Type B pancreatic cell (in vitro differentiated cells): ENCODE measurements at places on chromosomes 7 and 10. TPM values are rescaled to one million over a fixed set of nuclear protein-coding genes. Genes with fewer than 3 reads are reported as not detected.

DNA sequence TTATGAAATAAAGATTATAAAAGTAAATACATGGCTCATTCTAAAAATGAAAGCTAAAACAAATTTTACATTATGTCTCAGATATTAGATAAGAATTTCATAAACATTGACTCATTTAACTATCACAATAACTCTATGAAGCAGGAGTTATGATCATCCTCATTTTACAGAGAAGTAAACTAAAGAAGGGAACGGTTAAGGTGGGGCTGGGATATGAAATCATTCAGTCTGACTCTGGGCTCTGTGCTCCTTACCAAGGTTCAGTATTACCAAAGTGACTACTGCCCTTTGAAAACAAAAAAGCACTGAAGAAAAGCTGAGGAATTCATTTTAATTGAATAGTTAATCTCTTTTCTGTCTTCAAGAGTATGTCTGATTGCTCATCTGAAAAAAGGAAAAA is 22.1 kb upstream of the CUBN start:
- peaks cover 18% of the 10 kb centered on the region for H3K36me3 ChIP-seq
- H3K27me3 ChIP-seq, result no peaks in the 10 kb centered on the region
- no peak overlapping the region for H3K27ac ChIP-seq
- H3K4me1 ChIP-seq, result peaks cover 14% of the 10 kb centered on the region
- no peak overlapping the region for H3K4me3 ChIP-seq
- DNase-seq, result no peak

DNA sequence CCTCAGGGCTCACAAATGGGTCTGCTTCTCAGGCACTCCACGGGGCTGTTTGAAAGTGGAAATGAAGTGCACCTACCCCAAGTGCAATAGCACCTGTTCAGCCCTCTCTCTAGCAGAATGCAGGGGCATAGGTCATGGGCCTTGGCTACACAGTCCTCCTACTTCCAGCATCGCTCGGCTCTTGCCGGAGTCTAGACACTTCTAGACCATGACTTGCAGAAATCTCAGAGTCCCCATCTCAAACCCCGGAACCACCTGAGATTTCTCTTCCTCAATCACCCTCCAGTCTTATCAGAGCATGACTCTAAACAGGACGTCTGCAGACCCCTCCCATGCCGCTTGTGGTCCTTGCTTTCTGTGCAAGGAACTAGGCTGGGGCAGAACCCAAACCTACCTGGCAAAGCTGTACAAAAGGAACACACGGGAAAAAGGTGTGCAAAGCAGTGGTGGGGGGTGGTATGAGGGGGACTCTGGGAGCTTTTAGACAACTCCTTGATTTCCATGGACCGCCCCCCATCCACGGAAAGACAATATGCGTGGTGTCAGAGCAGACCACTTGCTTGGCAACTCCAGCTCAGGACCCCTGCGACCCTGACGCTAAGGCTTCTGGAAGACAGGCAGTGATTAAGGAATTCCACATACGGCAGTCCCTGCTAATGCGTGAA is 13.8 kb downstream of the TMEM273 start:
- no peak overlapping the region for H3K27ac ChIP-seq
- H3K4me3 ChIP-seq, result no peak overlapping the region
- H3K36me3 ChIP-seq, result no peaks in the 10 kb centered on the region

GRCh38 chr10:24929904-24930303 is 22.5 kb downstream of the PRTFDC1 start:
- no peaks in the 10 kb centered on the region for H3K27me3 ChIP-seq
- peaks cover 20% of the 10 kb centered on the region for H3K36me3 ChIP-seq
- no peak overlapping the region for H3K4me3 ChIP-seq
- no peak for DNase-seq

SYT15 gene
- 1.2 and 1.3 TPM in 2 replicates for total RNA-seq

- no peak for DNase-seq
- no peak overlapping the region for H3K27ac ChIP-seq
- H3K27me3 ChIP-seq, result peaks cover 25% of the 10 kb centered on the region
- no peak overlapping the region for H3K4me3 ChIP-seq
- no peaks in the 10 kb centered on the region for H3K36me3 ChIP-seq
Measured at GRCh38 chr10:10919976-10920375, 97.7 kb upstream of the CELF2 start.

NANOS1 gene
- total RNA-seq, result 10.1 and 14.4 TPM in 2 replicates

DNA sequence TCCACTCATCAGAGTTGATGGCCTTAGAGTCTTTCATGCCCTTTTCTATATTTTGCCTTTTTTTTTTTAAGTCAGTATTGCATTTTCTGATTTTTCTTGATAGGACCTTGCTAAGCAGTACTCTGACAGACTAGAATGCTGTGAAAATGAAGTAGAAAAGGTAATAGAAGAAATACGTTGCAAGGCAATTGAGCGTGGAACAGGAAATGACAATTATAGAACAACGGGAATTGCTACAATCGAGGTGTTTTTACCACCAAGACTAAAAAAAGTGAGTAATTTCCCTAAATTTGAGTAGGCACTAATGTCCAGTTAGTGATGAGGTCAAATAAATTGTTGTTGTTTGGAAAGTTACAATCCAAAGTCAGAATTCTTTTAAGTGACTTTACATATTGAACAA is 7.4 kb downstream of the NUB1 start:
- peaks cover 12% of the 10 kb centered on the region for H3K36me3 ChIP-seq
- H3K4me3 ChIP-seq, result no peak overlapping the region
- peaks cover 9% of the 10 kb centered on the region for H3K4me1 ChIP-seq
- DNase-seq, result no peak
- H3K27me3 ChIP-seq, result no peaks in the 10 kb centered on the region
- no peak overlapping the region for H3K27ac ChIP-seq

DNA sequence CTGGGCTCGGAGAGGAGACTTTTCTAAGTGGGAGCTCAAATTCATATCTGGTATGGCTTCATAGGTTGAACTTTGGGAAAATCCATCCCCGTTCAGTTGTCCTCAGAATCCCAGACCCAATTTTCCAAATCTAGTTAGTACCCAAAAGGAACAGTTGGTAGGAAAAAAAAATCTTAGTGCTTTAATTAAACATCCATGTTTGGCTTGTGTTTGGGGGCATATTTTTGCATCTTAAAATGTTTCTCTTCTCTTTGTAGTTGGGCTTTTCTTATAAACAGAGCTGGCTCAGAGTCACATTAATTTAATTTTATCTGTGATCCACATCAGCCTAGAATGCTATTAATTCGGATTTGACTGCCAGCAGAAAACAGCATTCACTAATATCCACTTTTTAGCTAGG is 165.9 kb downstream of the BUB3 start:
- no peak overlapping the region for H3K27ac ChIP-seq
- H3K27me3 ChIP-seq, result peaks cover 15% of the 10 kb centered on the region
- no peak overlapping the region for H3K4me3 ChIP-seq
- no peak for DNase-seq
- H3K36me3 ChIP-seq, result no peaks in the 10 kb centered on the region

DNA sequence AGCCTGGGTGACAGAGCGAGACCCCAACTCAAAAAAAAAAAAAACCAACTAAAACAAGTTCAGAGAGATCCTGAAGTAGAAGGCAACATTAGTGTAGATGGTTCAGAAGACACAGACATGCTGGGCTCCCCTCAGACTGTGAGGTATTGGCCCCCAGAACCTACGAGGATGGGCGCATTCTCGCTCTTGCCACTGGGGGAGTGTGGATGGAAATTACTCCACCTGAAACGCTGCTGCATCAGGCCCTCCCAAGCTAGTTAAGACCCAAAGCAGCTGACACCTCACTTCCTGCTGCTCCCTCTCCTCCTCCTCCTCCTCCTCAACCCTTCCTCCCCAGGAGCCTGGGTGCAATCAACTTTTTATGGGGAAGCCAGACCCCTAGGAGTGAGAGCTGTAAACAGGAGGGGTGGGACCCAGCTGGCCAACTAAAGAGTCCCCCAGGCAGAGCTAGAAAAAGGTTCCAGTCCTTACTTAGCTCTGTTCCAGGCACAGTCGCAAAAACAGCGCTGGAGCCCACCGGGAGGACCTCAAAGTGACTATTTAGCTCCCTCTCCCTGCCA is 7.4 kb downstream of the SH3PXD2A start:
- H3K4me1 ChIP-seq, result peaks cover 57% of the 10 kb centered on the region
- no peak overlapping the region for H3K27ac ChIP-seq
- H3K4me3 ChIP-seq, result no peak overlapping the region
- peaks cover 8% of the 10 kb centered on the region for H3K36me3 ChIP-seq
- no peak for DNase-seq

LIPF gene
- 19.6 TPM in 1 of 2 replicates, not detected in the other for total RNA-seq
